Activated T-helper 1 cell treated with anti-CD3 and anti-CD28 coated beads, Interleukin-12 subunit alpha, Interleukin-12 subunit beta, Interleukin-2, Interleukin-4 antibody, amounts not matched to agents 30 ng/mL and 10 ng/mL and 1 ng/mL, durations not matched to agents 14 hours and 24 hours and 36 hours (primary cell): ENCODE measurements at places on chromosomes 3 and 15. TPM values are rescaled to one million over a fixed set of nuclear protein-coding genes. Genes with fewer than 3 reads are reported as not detected.

Gene DUOXA2
- not detected in 2 replicates for total RNA-seq

Gene EPB42
- not detected in 2 replicates for total RNA-seq

Gene MON1A
- total RNA-seq, result 15.5 and 17.3 TPM in 2 replicates

Gene SPTBN5
- 1.2 and 1.9 TPM in 2 replicates for total RNA-seq

Gene EFCC1
- 0.21 and 0.22 TPM in 2 replicates for total RNA-seq

Gene MOBP
- total RNA-seq, result not detected in 2 replicates

Gene PIF1
- total RNA-seq, result 19.1 and 23.9 TPM in 2 replicates

Gene GOLGA6L7
- not detected in 2 replicates for total RNA-seq

Gene TNNC1
- total RNA-seq, result 0.32 and 0.67 TPM in 2 replicates

Gene AZI2
- total RNA-seq, result 43.7 and 44.8 TPM in 2 replicates

Gene WDR53
- 24.8 and 25.5 TPM in 2 replicates for total RNA-seq

Gene GOLGA6L6
- not detected in 2 replicates for total RNA-seq

Gene AADACL2
- total RNA-seq, result not detected in 2 replicates

Gene AGBL1
- not detected in 2 replicates for total RNA-seq

Gene GABRB3
- not detected in 2 replicates for total RNA-seq

Gene POPDC2
- 1.0 and 1.2 TPM in 2 replicates for total RNA-seq

Gene DTX3L
- total RNA-seq, result 40.8 and 44.5 TPM in 2 replicates

Gene GMNC
- not detected in 2 replicates for total RNA-seq

Gene GREM1
- not detected in 2 replicates for total RNA-seq

Gene MYZAP
- not detected in 2 replicates for total RNA-seq

Gene KLHL40
- total RNA-seq, result not detected in 2 replicates

Gene KCNAB1
- total RNA-seq, result not detected in 2 replicates

Gene IQCF2
- not detected in 2 replicates for total RNA-seq

Gene SSUH2
- total RNA-seq, result not detected in 2 replicates

Gene COPS2
- 99.7 and 105 TPM in 2 replicates for total RNA-seq

Gene TMC3
- not detected in 2 replicates for total RNA-seq

Gene P2RY14
- 7.7 and 9.4 TPM in 2 replicates for total RNA-seq
